ENCODE measurements at places on chromosomes 7 and 10. TPM values are rescaled to one million over a fixed set of nuclear protein-coding genes. Genes with fewer than 3 reads are reported as not detected.
A peak's percentile ranks its signal among the peaks of the same experiment; 100 is the strongest.

Gene C10orf53
- total RNA-seq = 1.2 TPM

Gene GJD4
- 0.48 TPM for total RNA-seq

Gene TMEM229A
- 0.48 TPM for total RNA-seq

Gene UNCX
- not detected for total RNA-seq

Gene STOX1
- 0.24 TPM for total RNA-seq

Gene APBB1IP
- 1.4 TPM for total RNA-seq

Gene AGMO
- 1.4 TPM for total RNA-seq

Gene PRPS1L1
- 3.9 TPM for total RNA-seq

Gene JAKMIP3
- 0.72 TPM for total RNA-seq

Gene ZNF775
- 4.6 TPM for total RNA-seq

- DNase-seq = no peak
Measured at GRCh38 chr7:13894377-13894776, 95.1 kb downstream of the ETV1 start.

GRCh38 chr7:67387851-67388250, 391.2 kb downstream of the TYW1 start:
- DNase-seq = no peak

DNA sequence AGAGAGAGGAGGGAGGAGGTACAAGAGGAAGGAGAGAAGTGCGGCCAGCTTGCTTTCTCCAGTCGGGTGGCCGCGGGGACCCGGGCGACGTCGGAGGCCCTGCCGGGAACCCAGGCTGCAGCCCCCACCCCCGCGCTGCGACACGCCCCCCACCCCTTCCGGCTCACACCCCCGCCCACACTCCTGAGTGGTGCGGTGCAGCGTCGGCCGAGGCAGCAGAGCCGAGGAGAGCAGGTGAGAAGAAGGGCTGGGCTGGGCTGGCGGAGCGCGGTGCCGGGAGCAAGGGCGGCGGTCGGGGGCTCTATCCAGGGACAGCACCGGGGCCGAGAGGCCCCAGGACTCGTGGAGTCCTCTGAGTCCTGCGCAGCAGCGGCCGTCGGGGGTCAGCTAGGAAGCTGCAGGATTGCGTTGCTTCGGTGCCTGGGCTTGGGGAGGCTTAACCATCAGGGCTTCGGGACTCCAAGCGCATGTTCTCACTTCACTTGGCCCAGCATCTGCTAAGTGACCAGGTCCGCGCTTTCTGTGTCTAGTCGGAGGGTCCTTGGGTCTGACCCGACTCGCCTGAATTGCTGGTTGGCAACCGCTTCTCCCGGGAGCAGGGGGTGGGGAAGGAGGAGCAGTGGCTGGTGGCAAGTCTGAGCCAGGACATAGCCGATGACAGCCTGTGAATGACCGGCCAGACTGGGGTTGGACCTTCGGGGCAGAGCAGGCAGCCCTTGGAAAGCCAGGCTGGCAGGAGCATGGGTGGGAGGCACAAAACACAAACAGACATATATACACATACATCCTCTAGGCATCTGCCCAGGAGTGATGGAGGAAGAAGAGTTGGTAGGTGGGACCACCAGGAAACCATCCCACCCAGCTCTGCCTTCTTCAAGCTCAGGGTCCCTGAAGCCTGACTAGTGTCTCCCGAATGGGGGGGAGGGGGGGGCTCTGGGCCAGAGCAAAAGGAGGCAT, 683 bp downstream of the CHAT start:
- DNase-seq = no peak

GRCh38 chr10:68604441-68604840, 44.3 kb downstream of the TET1 start:
- no peak for DNase-seq

DNA sequence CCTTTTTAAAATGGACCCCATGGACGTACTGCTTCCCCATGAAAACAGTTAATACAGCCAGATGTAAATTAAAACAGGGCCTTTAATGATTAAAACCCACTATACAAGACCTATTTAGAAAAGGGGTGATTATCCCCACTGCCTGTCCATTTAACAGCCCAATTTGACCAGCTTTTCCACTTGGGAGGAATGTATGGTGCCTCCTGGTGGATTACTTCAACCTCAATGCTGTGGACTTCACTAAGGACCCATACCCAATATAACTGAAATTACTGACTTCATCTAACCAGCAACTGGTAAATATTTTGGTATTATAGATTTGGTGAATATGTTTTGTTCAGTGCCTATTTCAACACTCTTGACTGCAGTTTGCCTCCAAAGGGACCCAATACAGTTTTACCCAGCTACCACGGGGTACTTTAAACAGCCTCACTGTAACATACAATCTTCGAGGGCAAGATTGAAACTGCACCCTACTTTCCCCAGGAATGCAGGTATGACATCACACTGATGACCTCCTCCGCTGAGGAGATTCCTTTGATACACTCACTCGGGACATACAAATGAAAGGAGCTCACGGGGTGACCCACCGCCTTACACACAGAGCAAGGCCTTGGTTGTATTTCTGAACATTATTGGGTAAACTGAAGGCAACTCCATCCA, 192.8 kb downstream of the DNAJC1 start:
- DNase-seq = no peak

DNA sequence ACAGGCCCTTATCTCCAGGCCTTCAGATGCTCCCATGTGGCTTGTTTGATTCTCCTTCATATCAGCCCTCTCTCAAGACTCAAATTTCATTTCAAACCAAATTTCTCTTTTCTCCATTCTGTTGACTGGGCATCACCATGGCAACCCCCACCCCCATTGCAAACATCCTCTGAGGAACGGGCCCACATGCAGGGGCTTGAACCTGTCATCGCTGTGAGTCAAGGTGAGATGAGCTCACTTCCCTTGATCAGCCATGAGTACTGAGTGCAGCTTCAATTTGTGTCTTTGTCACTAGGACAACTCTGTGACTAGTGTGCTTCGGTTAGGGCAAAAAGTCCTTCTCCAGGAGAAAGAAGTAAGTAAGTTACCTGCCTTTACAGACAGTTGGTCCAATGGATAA, 41.9 kb downstream of the CALML3 start:
- no peak for DNase-seq

DNA sequence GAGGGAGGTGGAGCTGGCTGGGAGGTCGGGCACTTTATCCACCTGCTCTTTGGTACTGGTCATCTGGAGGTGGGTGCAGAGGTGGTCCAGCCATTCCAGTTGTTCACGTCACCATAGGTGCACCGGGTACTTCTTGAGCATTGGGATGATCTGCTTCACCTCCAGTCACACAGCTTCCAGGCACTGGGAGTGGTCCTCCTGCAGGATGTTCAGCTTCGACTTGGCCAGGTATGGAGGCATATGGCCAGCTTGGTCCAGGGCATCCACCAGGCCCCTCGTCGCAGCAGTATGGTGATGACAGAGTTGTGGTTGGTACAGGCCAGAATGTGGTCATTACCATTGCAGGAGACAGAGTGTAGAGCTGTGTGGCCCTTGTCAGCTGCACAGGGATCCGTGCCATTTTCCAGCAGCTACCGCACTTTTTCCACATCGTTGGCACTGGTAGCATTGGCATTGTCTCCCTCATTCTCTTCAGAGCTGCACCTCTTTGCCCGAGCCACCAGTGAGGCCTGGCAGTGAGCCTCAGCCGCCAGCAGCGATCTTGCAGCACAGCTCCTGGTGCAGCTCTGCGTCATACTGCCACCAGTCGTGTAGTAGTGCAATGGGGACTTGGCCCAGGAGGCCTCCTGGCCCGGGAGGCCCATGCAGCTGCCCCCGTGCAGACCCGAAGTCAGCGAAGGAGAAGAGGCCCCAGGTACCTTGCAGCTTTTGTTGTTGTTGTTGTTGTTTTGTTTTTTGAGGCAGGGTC, 150.9 kb downstream of the ZNF22 start:
- DNase-seq = no peak

DNA sequence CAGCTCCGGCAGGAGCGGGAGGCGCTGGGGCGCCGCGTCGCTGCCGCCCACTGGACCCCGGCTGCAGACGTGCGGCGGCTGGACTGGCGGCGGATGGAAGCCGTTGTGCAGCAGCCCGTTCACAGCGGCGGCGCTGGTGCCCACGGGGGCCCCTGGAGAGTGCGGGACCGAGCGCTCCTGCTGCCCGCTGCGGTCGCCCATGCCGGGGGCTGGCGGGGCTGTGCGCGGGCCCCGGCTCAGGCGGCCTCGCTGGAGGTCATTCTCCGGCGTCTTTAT, 413 bp downstream of the PANK1 start:
- DNase-seq = no peak

- no peak for DNase-seq
Measured at GRCh38 chr10:122243550-122243949, 27.5 kb upstream of the BTBD16 start.

- no peak for DNase-seq
Measured at GRCh38 chr7:24917510-24918239, 62.3 kb downstream of the OSBPL3 start.

DNA sequence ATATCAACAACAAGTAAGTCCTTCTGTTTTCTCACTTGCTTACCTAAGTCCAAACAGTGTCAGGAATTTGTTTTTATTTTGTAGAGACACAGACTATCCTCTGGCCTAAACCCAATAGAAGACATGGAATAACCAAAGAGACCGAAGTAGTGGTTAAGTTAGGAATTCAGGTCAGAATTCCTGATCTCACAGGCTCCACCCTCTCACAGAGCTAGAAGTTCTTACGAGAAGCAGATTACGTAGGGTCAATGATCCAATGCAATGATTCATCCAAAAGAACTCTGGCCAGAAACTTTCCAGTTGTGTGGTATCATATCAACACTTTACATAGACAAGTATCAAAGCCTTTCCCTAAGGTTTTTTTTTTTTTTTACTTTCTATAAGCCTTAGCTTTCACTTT, 73.8 kb downstream of the IQUB start:
- DNase-seq = peak; percentile 10

DNA sequence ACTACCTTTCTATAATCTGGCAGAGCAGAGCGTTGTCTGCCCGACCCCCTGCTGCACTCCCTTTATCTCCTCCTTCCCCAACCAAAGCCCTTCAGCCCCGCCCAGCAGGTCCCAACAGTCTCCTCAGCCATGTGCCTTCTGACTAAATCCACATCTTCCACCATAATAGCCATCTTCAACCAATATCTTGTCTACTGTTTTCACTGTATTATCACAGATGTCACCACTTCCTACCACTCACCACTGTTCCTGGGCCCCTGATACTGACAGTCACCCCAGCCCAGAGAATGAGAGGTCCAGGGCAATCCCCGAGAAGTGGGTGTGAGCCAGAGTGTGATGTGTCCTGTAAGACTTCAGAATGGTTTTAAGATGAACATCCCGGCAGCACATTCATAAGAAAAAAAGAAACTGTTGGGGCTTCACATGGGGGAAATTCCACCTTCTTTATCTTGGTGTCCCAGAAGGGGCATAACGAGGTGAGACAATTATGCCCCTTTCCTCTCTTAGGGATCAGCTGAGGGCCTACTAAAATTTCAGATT, 25.3 kb downstream of the CCDC6 start:
- no peak for DNase-seq

- peak; percentile 63 for DNase-seq
Measured at GRCh38 chr7:909358-910329, 33.3 kb downstream of the GET4 start.

GRCh38 chr7:141701489-141702046, 398 bp downstream of the DENND11 start:
- peak; percentile 43 for DNase-seq

- no peak for DNase-seq
Measured at GRCh38 chr7:92872701-92873100, 36.3 kb upstream of the CDK6 start.

GRCh38 chr7:65295409-65295808, 78.2 kb upstream of the ZNF92 start:
- DNase-seq = no peak

DNA sequence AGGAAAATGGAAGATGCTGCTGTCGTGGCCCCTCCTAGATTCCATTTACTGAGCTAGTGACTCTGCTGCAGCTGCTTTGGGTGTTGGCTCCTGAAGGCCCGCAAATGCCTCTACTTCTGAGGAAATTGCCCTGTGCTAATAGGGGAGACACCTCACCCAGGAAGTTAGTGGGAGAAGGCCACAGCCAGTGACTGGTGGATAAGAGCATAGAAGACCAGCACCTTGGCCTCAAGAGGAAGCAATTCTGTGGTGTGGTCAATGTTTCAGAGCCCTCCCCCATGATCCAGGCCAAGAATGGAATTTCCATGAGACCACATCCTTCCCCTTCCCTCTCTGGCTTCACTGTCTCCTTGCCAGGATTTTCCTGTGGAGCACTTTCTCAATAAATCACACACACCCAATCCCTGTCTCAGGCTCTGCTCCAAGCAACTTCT, 25.0 kb upstream of the FZD1 start:
- peak; percentile 9 for DNase-seq

DNA sequence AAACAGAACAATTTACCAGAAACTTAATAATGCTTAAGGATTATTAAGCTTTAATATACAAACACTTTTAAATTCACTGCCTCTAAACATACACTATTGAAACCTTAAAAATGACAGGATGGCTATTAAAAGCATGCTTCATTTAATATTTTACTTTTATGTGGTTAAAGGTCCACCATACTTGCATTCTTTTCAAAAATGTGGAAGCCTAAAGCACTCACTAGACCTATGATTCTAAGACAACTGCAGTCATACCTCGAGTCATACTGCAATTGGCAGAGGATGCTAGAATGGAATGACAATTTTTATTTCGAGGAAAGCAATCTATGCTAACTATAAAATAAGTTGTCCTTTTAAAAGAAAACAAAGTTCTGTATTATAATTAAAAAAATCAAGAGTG, 85.3 kb downstream of the PIP4K2A start:
- no peak for DNase-seq

GRCh38 chr10:62033125-62033524, 131.6 kb downstream of the ARID5B start:
- DNase-seq = no peak

DNA sequence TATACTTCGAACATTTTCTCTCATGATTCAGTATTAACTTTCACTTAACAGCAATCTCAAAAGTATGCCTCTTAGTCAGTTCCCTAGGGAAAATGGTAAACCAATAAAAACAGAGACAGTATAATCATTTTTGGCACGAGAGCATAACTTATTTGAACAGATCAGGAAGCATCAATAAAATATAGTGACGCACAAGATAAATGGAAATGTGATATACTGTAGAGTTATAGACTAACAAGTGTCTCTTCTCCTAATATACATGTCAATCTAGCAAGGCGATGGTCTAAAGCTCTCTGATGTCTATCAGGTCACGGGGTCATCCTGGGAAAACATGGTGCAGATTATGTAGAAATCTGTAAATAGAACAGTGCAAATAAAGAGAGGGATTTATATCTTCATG, 131.6 kb downstream of the HGF start:
- DNase-seq = peak; percentile 50

DNA sequence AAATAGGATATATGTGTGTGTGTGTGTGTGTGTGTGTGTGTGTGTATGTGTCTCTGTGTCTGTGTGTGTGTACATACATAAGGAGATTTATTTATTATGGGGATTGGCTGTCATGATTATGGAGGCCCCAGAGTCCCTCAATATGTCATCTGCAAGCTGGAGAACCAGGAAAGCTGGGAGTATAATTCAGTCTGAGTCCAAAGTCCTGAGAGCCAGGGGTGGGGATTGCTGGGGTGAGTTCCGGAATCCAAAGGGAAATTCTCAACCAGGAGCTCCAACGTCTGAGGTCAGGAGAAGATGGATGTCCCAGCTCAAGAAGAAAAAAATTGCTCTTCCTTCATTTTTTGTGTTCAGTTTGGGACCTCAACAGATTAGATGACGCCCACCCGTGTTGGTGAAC, 50.7 kb upstream of the PLPP4 start:
- no peak for DNase-seq

GRCh38 chr10:124892031-124892430, 49.9 kb upstream of the ZRANB1 start:
- DNase-seq = no peak

- no peak for DNase-seq
Measured at GRCh38 chr7:155343661-155344121, 46.0 kb downstream of the INSIG1 start.

- no peak for DNase-seq
Measured at GRCh38 chr10:44010873-44011602, 362.4 kb upstream of the ZNF32 start.
